Panc1 (cell line): ENCODE measurements at places on chromosomes 16 and 17. TPM values are rescaled to one million over a fixed set of nuclear protein-coding genes. Genes with fewer than 3 reads are reported as not detected.

DNA sequence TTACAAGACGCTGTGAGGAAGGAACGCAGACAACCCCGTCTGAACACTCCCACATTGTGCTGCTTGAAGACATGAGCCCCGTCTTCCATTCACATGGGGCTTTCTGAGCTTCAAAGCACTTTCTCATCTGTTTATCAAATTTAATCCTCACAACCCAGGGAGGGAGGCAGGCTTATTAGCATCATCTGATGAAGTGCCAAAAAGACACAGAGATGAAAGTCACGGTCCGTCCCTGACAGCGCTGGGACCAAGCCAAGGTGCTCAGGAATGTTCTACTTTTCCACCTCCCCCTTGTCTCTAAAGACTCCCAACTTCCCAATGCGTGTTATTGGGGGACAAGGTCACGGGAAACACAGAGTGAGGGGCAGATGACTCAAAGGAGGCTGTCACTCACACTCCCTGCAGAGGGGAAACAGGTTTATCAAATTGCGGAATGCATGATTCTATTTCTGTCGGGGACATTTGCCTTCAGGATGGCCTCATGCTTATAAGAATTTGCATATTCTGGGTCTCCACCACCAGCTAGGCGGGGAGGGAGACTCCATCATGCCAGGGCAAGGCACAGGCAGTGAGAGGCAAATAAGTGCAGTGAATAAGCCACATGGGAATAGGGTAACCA lies 10.7 kb downstream of the XYLT1 start:
- no peak for DNase-seq

- no peak for DNase-seq
These were observed 284.5 kb downstream of the MAF start for GRCh38 chr16:79316004-79316458.

The NPIPA2 gene
- 3.9 TPM for total RNA-seq

DNA sequence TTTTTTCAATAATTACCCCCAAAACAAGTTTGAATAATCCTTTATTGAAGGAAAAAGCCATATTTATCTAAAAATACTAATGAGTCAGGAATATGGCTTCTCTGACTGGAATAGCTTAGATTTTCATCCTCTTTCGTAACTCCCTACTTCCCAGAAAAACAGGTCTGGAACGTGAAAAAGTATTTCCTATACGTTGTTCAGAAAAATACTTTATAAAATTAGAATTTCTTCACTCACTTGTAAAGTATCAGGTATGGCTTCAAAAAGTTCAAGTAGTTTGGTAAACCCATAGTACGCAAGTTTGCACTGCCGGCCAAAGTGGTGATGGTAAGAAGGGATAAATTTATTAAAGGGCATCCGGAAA lies 33.7 kb downstream of the MARF1 start:
- DNase-seq, result no peak

DNA sequence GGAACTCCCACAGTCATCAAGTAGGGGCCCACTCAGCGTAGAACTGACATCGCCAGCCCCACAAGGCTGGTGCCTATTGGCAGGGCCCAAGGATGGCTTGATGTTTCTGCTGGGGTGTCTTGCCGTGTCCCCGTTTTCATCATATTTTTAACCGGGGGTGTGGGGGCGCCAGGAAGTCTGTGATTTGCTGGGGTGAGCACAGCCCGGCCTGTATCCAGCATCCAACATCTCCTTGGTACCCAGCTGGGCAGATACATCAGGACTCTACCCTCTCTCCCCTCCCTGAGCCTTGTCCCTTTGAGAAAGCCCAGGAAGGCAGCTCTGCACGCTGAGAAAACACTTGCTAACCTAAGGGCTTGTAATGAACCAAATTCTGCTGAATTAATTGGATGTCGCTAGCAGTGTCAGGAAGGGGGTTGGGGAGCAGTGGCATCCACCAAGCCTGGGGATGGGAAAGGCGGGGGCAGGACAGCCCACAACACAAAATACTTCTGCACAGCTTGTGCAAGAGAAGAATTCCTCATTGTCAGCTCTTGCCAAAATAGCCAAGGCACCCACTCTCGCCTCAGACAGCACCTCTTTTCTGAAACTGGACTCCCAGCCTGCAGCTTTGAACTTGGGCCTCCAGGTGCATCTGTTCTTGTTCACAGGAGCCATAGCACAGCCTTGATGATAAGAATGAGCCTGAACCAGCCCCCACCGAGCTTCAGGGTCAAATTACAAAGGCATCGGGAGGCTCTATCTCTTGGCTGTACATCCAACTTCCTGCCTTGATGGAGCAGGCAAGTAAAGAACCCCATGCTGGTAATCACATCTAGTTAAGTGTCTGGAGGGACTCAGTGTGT lies 63.7 kb upstream of the LYRM9 start:
- DNase-seq, result no peak

DNA sequence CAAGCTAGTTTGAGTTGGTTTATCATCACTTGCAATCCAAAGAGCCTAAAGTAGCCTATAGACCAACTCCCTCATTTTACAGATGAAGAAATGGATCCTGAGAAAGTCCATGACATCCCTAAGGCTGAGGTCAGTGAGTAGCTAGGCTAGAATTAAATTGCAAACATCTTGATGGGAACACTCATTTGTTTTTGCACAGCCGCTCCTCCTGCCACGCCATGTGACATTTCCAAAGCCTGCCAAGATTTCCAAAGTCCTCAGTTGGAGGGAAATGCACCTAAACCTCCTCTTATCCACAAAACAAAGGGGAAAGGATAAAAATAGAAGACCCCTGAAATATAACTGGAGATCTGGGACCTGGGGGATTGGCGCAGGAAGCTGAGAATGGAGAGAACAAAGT lies 15.0 kb downstream of the TMEM92 start:
- no peak for DNase-seq

The RBFOX1 gene
- total RNA-seq, result not detected

The DNAAF8 gene
- 2.3 TPM for total RNA-seq

The ATAD5 gene
- 11.5 TPM for total RNA-seq

The SMARCE1 gene
- total RNA-seq, result 129 TPM

- DNase-seq, result no peak
These were observed 618.3 kb downstream of the MAF start for GRCh38 chr16:78982096-78982744.

The KRT12 gene
- not detected for total RNA-seq

The KCTD2 gene
- 34.9 TPM for total RNA-seq

DNA sequence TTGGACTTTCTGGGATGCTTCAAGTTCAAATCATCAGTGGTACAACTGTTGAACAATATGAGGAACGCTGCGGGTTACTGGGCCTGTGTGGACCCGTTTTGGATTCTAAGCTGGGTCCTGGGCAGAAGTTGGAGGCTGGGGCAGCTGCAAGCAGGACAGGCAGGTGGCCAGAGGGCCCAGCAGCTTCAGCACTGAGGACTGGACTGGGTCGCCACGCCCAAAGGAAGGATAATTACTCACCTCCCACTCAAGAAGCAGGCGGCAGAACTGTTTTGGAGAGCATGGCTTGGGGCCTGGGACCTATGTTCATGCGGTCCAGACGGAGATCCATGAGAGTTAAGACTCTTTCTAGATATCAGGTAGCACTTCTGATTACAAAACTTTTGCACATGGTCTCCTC lies 1.5 kb upstream of the ZNHIT3 start:
- no peak for DNase-seq

DNA sequence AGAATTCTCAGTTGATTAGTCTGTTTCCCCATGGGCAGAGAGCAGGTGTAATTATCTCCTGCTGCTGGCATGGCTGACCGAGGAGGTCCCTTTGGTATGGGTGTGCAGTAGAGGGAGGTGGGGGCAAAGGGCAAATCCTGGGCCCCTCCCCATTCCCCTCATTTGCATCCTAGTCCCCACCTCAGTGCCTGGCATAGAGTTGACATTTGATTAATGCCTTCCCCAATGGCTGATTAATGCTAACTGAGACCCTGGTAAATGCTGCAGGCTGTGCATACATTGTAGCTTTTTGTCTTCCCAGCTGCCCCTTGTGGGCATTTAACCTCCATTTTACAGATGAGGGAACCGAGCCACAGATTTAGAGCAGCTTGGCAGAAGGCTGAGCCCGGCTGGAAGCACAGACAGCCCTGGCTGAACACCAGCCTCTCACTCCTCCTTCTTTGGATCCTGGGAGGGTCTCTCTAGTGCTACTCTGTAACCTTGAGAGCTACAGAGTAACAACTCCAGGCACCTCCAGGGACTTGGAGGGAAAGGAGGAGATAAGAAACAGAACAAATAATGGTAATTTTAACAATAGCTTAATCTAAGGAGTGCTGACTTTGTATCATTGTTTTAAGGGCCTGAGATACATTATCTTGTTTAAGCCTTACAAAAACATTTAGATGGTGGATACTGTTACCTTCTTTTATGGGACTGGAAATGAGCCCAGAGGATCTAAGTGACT lies 5.1 kb downstream of the PLCG2 start:
- DNase-seq, result no peak

DNA sequence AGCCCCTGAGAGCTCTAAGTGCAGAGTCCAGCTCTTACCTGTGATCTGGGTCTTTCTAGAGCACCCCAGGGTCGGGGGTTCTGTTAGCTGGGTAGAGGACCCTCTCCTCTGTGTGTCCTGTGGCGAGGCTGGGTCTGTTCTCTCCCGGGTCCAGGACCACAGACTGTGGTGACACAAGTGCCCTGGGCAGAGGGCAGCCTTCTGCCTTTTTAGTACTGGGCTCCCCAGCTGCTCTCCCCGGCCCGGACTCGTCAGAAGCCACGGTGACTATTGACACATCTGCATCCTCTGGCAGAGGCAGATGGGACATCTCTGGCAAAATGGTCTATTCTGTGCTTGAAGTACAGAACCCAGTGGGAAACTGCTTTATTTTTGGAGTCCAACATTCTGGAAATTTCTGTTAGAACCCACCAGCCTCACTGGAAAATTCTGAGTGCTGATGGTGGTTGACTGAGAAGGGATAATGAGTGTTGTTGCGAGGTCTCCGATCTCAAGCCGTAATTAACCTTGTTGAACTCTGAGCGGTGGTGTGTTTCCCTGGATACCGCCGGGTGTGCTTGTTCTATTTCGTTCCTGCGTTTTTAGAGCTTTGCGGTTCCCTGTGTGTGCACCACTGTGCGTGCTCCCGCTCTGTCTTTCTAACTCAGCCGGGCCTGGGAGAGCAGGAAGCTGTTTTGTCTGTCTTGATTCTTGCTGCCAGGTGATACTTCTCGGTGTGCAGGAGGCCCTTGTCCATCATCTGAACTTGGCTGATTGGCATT lies 26.0 kb upstream of the NUDT16L1 start:
- DNase-seq, result no peak

DNA sequence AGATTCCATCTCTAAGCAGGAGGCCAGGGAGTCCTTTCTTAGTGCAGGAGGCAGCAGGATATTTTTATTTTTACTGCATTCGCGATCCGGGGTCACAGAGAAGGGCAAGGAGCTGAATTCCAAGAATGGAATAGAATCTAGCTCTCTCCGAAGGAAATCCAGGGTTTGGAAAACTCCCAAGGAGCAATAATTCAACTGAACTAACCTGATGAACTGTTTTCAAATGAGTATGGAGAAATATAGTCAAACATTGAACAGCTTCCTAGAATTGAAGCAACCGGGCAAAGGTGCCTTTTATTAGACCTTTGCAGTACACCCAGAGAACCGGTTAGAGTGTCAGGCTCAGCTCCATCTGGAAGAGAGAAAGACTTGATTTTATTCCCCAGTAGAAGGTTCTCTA lies 120.7 kb upstream of the MAF start:
- DNase-seq, result no peak
